ENCODE measurements at places on chromosomes 2 and 18.

DNA sequence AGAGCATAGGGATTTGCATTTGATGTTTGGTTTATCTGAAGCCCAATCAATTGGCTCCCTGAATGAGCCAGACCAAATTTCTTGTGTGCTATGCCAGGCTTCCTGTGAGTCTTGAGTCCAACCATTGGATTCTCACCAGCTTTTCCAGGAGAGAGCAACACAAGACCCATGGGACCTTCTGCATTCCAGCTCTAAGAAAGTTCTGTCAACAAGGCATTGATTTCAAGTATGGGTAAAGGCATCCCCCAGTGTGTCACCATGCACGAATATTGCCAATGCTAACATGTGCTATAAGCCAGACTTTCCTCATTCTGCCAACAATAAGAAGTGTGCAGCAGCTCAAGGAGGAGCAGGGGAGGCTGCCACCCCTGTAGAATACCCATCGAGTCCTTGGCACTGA lies 266.6 kb downstream of the ETAA1 start:
- no peak for DNase-seq

DNA sequence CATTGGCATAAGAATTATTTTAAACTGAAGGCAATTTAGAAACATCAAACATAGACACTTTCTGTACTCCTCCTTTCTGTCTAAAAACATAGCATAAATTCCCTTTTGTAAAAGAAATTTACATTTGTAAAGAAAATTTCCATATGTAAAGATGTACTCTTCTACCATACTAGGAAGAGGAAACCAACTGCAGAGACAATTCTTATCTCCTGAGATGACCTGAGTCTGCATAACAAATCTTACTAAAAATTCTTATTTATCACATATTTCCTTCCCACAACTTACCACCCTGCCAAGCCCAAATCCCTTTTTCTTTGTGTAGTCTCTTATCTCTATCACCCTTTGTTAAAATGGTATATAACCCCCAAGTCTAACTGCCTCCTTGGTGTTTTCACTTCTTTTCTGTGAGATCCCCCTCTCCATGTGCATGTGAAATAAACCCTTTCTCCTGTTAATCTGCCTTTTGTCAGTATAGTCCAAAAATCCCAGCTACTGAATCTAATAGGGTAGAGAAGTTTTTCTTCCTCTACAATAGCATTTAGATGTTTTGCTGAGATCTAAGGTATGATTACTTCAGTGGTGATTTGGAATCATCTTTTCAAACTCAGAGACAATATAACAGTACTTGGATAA lies 81.0 kb downstream of the CHN1 start:
- no peak for DNase-seq

- DNase-seq, result no peak
Observed at GRCh38 chr2:80292474-80292873, 12.1 kb downstream of the LRRTM1 start.

DNA sequence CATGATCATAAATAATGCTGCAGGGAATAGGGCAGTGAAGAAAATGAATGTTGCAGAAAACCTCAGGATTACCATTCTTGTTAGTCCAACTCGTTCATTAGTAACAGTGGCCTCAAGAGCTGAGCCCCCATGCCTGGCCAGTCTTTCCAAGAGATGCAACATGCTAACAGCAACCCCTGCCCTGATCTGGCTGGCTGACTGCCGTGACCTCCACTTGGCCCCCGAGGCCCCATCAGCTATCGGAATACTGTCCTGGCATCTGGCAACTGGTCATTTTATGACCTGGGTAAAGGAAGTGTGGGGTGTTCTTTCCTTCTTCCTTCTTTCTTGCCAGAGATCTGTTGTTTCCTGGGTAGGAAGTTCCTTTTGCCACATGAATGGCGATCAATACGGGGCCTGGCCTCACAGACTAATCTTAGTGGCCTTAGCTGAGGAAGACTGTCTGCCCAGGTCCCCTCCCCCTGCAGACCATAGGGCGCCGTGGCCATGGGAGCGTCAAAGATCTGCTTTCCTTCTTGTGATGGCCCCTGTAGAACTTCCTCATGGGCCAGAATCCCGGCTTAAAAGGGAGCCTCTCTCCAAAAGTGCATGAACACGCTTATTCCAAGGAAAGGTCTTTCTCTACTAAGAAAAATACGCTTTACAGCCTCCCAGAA lies 10.6 kb upstream of the TRABD2A start:
- DNase-seq, result no peak

- DNase-seq, result peak; percentile 82
Observed at GRCh38 chr2:228700638-228701037, 519.2 kb upstream of the SPHKAP start.

DNA sequence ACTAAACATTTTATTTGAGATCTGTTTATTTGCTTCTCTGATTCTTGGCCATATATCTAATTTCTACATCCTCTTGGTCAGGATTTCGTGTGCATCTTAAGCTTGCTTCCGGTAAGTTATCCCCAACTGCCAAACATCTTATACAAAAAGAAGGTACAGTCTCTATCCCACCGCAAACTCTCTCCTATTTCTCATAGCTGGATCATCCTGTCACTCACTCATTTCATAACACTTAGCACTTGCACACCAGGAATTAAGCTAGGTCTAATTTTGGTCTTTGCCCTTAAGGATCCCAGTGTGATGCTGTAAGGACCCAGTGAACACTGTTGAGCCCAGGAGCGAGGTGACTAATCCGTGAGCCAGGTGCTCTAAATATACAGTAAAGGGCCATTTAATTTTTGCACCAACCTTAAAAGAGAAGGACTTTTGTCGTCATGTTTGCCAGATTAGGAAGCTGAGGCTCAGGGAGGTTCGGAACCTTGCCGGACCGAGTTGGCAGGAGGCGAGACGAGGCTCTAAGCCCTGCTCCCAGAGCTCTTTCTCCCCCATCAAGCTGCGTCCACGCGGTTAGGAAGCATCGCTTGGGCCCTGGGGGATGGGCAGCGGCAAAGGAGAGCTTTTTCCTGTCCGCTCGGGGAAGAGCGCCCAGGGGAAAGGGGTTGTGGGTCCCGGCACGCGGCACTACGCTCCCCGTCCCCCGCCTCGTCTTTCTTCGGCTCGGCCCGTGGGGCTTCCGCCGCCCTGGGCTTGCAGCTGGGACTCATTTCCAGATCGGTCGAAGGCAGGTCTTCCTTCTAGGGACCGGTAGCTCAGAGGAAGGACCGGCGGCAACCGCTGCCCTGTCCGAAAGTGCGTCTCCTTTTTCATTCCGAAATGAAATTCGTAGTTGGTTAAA lies 4.1 kb upstream of the ITPRIPL1 start:
- peak; percentile 40 for DNase-seq

GRCh38 chr18:2325308-2325849 lies 245.9 kb downstream of the METTL4 start:
- DNase-seq, result peak; percentile 46

GRCh38 chr2:96870626-96871255 lies 861 bp upstream of the SEMA4C start:
- DNase-seq, result no peak

DNA sequence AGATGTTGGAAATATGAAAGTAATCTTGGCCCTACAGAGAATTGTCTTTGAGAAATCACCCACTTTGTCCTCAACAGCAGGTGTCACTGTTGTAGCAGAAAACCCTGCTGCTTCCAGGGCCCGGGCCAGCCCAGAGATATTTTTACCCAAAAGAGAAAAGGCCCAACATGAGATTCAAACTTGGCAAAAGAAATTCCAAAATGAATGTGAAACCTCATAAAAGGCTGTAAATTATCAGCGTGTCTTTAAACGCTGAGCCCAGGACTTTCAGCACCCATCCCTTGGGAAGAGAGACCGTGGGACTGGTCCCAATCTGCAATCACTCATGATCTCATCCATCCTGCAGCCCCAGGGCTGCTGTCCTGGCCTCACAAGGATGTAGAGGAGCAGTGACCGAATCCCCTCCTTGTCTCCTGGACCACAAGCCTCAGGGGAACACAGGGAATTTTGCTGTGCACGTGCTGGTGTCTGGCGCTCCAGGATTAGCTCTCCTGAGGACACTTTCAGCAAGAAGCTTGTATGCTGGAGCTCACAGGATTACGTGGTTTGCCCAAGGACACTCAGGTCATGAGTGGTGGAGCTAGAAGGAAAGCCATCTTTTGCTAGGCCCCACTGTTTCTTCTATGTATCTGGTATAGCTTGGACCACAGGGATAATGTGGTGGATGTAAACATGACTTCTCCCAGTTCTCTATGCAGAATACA lies 202.1 kb downstream of the RNF144A start:
- DNase-seq, result peak; percentile 8

- no peak for DNase-seq
Observed at GRCh38 chr2:162972383-162972782, 133.8 kb upstream of the KCNH7 start.

GRCh38 chr18:59002974-59003594 lies 136.6 kb upstream of the SEC11C start:
- no peak for DNase-seq

DNA sequence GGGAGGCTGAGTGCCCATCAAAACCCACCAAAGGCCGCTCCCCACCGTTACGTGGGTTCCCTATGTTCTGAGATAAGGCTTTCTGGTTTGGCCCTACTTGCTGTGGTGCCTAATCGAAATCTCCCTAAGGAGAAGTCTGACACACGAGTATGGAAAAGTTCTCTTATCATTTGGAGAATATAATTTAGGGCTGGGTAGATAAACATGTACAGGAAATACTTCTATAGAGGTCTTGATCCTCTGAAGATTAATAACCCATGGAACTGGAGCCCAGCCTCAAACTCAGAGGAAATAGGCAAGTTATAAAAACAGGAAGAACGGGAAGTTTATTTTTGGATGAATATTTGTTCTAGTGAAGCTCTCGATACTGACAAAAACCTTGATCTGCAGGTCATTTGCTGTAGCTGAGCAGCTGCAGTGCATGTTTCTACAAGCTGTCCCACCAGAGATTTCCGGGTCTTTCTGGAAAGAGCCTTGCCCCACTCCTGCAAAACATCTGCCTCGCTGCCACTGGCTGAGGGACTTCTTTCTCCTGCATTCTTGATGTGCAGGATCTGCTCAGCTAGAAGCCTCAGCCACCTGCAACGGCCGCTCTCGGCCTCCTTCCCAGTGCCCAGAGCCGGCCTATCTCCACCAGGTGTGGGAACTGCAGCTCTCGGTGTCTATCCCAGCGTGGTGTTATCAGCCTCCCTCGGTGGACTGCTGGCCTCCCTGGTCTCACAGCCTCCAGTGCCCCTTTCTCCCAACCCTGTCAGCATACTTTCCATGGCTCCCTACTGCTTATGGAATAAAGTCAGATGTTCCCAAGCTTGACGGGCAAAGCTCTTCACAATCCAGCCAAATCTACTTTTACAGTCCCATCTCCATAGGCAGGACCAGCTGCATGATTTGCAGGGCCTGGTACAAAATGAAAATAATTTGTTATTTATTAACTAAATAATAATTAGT lies 48.6 kb downstream of the SPRED2 start:
- no peak for DNase-seq

GRCh38 chr2:140621583-140622362 lies 1509.0 kb downstream of the LRP1B start:
- DNase-seq, result no peak

GRCh38 chr18:76167410-76167809 lies 327.6 kb downstream of the ZNF516 start:
- no peak for DNase-seq

DNA sequence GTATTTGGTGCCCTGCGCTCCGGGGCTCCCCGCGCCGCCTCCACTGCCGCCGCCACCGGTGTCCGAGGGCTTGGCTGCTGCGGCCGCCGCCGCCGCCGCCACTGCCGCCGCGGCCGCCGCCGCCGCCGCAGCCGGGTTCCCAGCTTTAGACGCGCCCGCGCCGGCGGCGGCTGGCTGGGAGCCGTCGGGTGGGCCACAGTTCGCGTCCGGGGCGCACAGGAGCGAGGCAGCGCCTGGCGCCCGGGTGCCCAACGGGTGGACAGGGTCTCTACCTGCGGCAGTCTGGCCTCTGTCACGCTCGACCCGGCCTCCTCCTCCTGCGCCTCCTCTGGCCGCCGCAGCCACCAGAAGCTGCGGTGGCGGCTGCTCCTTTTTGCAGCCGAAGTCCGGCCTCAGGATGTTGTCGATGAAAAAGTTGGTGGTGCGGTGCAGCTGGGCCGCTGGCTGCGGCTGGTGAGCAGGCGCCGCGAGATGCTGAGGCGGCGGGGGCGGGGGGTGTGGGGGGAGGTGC lies 951 bp downstream of the EN1 start:
- peak; percentile 15 for DNase-seq

GRCh38 chr18:26097563-26097962 lies 7.2 kb upstream of the SS18 start:
- DNase-seq, result no peak

GRCh38 chr2:41314511-41315070 lies 733.2 kb upstream of the PKDCC start:
- no peak for DNase-seq

DNA sequence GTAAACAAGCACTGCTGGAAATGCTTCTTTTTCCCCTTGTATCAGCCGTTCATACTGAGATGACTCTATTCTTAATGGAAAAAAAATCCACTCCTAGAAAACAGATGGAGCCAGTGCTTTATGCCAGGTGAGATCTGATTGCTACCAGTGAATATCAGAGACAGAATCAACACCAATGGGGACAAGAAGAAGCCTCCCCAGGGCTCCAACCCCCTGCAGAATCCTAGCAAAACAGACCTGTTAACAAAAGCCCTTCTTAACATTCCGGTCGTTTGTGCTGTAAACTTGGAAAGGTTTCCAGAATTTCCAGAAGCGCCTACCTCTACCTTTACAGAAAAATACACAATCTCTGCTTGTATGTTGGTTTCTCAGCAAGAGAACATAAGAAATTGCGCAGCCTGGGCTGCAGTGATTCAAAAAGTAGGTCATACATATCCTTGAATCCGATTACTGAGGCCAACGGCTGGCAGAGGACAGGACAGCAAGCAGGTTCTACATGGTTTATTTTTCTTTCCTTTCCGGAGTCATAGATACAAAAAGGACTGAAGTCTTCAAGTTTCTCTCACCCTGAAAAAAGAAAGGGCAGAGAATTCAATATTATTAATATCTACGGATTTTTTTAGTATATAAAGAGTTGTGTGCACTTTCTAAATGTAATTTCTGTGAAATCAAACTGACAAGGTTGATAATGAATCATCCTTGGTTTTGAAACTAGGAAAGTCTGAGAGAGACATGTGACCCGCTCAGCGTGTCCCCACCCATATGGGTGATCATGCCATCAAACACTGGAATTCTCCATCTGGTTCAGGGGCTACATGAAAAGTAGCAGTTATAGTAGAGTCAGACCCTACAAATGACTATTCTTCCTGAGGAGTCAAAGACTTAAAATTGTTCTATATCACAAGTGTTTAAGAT lies 266.7 kb upstream of the MGAT5 start:
- DNase-seq, result no peak

GRCh38 chr2:46002507-46002883 lies 294.7 kb upstream of the EPAS1 start:
- DNase-seq, result no peak

DNA sequence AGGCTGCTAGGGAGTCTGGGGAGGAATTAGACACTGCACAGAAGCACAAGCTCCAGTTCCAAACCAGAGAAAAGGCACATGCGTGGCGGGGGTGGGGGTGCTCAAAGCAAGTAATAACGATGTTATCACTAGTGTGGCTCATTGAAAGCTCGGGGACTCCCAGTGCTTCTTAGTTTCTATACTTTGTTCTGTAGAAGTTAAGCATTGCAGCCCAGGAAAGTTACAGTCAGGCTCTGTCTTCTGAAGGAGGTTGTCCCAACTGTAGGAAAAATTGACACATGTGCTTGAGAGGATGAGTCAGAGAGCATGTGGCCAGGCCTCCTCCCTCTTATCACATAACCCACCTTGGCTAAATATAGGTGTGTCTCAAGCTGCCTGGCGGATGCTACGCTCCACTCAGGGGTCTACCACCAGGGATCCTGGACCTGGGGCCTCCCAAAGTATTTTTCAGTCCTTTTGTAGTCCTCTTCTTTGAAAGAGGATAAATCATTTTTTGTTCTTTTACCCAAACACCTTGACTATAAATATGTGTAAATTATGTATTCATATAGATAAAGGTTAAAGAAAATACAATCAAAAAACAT lies 3.8 kb downstream of the GALNT5 start:
- DNase-seq, result peak; percentile 91

Measured in M059J (cell line).